ENCODE measurements at places on chromosomes 3 and 15. TPM values are rescaled to one million over a fixed set of nuclear protein-coding genes. Genes with fewer than 3 reads are reported as not detected.

- no peak for DNase-seq
These were observed 813.3 kb upstream of the ARRDC4 start for GRCh38 chr15:97146929-97147870.

DNA sequence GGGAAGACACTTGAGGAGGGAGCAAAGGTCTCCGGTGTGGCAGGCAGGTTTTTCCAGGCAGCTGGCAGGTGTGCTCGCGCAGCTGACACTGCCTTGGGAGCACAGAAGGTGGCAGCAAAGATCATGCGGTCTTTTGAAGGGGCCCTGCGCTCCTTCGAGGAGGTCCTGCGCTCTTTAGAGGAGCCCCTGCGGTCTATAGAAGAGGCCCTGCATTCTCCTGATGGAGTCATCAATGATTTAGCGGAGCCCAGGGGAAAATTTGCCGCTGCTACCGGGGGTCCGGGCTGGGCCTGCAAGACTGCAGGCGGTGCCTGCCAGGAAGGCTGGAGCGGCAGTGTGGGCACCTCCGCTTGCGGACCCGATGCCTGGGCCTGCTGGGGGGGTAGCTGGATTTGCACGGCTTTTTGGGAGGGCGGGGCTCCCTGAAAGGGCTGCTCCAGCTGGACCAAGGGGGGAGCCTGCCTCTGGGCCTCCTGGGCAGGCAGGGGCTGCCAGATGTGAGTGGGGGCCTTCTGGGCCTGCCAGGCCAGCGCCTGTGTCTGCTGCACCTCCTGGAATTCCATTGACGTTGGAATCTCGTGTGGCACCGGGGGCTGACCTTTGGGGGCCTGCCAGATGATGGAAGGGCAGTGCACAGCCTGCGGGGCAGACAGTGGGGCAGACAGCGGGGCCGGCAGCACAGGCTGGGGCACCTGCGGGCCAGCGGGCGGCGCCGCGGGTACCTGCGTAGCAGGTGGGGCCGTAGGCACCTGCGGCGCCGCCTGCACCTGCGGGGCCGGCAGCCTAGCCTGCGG lies 2.1 kb downstream of the MAGEL2 start:
- DNase-seq, result no peak

DNA sequence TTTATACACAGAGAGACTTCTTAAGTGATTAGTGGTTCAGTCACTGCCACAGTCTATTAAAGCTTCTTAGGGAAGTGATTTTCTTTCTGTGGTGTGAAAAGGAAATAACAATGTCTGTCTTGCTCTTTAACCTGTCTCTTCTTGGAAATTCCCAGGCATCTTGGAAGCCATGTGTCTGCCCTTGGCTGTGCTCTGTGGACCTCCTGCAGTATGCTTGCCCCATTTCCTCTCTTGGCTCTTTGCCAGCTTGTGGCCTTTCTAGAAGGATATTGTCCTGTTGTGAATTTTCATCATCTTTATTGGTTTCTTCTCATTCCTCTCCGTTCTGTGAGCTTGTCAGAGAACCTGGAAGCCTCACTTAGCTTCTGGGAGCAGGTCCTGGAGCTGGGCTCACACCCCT lies 338.4 kb upstream of the C2CD4B start:
- DNase-seq, result no peak

LRRK1 gene
- total RNA-seq, result 3.5 TPM

Data from cardiac septum (tissue), 1 donor.